ENCODE measurements at places on chromosomes 7 and 10. TPM values are rescaled to one million over a fixed set of nuclear protein-coding genes. Genes with fewer than 3 reads are reported as not detected.

ANKRD30A gene
- not detected for total RNA-seq

DNA sequence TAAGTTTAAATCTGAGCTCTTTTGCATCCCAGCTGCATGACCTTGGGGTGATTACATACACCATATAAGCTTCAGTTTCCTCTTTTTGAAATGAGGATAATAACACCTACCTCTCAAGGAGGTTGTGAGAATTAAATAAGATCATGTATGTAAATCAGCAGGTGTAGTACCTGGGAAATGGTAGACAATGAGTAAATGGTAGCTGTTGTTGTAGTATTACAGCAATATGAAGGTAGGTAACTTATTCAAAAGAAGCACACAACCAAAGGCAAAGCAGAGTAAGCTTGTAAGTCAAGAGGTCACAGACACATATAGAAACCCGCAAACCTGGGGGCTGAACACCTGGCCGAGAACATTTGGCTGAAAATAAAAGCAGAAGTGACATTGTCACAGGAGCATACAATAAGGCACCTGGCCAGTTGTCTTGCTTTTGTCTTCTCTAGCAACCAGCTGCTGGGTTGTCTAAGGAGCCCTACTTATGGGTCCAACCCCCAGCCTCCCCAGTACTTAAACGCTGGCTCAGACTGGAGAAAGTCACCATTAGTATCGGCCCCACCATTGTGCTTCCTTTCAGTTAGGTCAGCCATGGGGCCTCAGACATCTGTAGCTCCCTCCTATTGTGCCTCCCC is 203.6 kb upstream of the MKLN1 start:
- no peaks in the 10 kb centered on the region for H3K4me1 ChIP-seq
- no peaks in the 10 kb centered on the region for H3K36me3 ChIP-seq
- no peak overlapping the region for H3K4me3 ChIP-seq
- no peak for DNase-seq
- no peaks in the 10 kb centered on the region for H3K27me3 ChIP-seq

GRCh38 chr7:151686826-151687225 is 167.1 kb upstream of the RHEB start:
- no peaks in the 10 kb centered on the region for H3K27me3 ChIP-seq
- no peak for DNase-seq
- no peaks in the 10 kb centered on the region for H3K4me1 ChIP-seq
- no peak overlapping the region for H3K4me3 ChIP-seq
- H3K27ac ChIP-seq, result no peak overlapping the region

HSPA12A gene
- total RNA-seq, result 0.04 TPM

GRCh38 chr7:43302211-43302711 is 189.8 kb downstream of the HECW1 start:
- H3K27ac ChIP-seq, result no peak overlapping the region
- H3K4me1 ChIP-seq, result no peaks in the 10 kb centered on the region
- H3K4me3 ChIP-seq, result no peak overlapping the region
- no peaks in the 10 kb centered on the region for H3K27me3 ChIP-seq

VWDE gene
- 0.71 TPM for total RNA-seq

GRCh38 chr10:117581961-117582360 is 39.4 kb downstream of the EMX2 start:
- no peaks in the 10 kb centered on the region for H3K4me1 ChIP-seq
- DNase-seq, result no peak
- no peaks in the 10 kb centered on the region for H3K36me3 ChIP-seq
- H3K27me3 ChIP-seq, result no peaks in the 10 kb centered on the region
- no peak overlapping the region for H3K4me3 ChIP-seq

PTPRZ1 gene
- not detected for total RNA-seq
